ENCODE measurements at places on chromosomes 3 and 15.

- no peak for DNase-seq
Measured at GRCh38 chr3:115913069-115913686, 289.9 kb downstream of the GAP43 start.

GRCh38 chr3:184756151-184757021 lies 44.5 kb upstream of the MAGEF1 start:
- no peak for DNase-seq

DNA sequence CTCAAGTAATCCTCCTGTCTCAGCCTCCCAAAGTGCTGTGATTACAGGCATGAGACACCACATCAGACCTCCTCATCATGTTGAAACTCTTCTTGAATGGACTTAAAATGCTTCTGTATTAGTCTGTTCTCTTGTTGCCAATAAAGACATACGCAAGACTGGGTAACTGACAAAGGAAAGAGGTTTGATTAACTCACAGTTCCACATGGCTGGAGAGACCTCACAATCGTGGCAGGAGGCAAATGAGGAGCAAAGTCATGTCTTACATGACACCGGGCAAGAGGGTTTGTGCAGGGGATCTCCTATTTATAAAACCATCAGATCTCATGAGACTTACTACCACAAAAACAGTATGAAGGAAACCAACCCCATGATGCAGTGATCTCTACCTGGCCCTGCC lies 113.5 kb downstream of the CNTN4 start:
- DNase-seq, result no peak

- no peak for DNase-seq
Measured at GRCh38 chr3:141926929-141927328, 50.5 kb downstream of the ATP1B3 start.

- DNase-seq, result no peak
Measured at GRCh38 chr15:22872936-22873701, 34.7 kb downstream of the NIPA2 start.

- peak; percentile 33 for DNase-seq
Measured at GRCh38 chr3:11465744-11466616, 177.7 kb downstream of the VGLL4 start.

GRCh38 chr3:143991713-143992112 lies 20.1 kb downstream of the DIPK2A start:
- no peak for DNase-seq

- DNase-seq, result no peak
Measured at GRCh38 chr3:58236527-58237237, 910 bp upstream of the ABHD6 start.

- no peak for DNase-seq
Measured at GRCh38 chr3:38538773-38539353, 42.7 kb downstream of the EXOG start.

DNA sequence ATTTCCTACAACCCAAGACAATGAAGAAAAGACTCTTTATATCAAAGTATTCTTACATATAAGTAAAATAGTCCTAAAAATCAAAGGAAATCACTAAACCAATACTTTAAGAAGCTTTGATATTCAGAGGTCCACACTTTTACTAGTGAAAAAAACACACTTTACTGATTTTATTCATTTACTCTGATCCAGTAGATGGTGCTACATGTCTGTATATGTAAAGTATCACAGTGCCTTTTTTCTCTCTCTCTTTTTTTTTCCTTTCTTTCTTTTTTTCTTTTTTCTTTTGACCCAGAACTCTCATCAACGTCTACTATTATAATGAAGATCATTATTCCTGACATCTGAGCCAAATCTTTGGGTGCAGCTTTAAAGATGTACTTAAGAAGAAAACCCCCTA lies 10.8 kb upstream of the CCDC39 start:
- DNase-seq, result no peak

DNA sequence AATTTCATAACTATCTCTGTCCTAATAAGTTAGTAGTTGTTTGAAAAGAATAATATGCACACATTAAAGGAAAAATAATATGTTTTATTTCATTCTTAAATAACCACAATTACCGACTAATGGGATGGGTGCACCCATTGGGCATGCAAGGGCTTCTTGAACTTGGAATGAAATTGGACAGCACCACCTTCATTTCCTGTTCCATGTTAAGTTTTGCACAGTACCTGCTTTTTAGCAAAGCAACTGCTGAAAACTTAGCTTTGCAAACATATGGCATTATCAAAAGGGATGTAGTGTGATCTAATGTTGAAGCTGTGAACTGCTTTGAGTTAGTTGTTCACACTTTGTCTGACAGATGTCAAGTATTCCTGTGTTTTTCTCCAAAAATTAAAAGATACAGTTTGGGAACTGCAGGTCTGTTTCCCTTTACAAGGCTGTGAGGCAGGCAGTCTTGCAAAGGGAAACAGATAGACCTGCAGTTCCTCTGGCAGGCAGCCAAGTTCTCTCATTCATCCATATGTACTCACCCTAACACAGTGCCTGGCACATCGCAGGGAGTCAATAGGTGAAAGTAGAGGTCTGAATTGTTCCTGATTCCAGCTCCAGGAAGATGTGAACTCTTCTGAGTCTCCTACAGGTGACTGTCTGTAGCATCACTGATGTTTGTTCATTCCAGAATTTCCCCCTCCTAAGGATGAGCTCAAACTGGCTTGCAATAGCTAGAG lies 64.3 kb upstream of the GOLGA8B start:
- DNase-seq, result no peak

DNA sequence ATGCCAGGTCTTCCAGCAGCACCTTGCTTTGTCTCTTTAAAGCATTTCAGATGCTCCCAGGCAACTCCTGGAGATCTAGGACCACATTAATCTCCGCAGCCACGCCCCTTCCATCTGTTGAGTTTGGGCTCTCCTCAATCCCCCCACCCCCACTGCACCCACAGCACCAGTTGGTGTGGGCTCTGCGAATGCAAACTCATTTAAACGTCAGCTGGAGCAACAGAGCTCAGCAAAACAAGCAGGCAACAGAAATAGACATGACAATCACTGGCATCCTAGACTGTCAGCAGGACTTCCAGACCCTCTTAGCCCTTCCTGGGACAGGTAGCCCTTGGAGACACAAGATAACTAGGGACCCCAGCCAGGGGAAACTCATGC lies 106.9 kb downstream of the LSM3 start:
- DNase-seq, result no peak

DNA sequence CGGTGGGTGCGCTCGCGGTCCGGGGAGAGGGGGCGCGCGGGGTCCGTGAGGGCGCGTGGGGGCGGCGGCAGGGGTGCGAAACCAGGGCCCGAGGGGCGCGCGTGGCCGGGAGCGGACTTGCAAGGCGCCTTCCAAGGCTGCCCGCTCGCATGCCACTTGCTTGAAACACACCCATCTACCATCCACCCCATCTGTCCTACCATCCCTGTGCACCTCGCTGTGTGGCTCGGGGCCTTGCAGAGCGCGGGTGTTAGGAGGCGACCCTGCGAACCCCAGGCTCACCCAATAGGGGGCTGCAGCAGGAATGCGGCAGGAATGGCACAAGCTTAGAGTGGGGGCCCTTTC lies 240 bp downstream of the CFAP100 start:
- DNase-seq, result no peak

DNA sequence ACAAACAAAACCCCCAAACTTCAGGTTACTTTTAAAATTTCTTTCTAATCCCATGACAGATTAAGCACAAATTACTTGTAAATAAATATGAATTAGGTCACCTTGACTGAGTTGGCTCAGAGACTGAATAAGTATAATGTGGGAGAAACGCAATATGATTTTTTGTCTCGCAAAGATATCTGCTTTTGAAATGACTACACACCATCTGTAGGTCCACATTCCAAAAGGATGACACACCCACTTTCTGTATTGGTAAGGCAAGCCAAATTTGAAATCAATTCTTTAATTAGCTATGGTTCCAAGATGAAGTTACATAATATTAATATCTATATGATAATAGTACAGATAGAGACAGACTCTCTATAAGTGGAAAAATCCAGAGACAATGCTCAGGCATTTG lies 66.9 kb upstream of the CSPG5 start:
- no peak for DNase-seq

DNA sequence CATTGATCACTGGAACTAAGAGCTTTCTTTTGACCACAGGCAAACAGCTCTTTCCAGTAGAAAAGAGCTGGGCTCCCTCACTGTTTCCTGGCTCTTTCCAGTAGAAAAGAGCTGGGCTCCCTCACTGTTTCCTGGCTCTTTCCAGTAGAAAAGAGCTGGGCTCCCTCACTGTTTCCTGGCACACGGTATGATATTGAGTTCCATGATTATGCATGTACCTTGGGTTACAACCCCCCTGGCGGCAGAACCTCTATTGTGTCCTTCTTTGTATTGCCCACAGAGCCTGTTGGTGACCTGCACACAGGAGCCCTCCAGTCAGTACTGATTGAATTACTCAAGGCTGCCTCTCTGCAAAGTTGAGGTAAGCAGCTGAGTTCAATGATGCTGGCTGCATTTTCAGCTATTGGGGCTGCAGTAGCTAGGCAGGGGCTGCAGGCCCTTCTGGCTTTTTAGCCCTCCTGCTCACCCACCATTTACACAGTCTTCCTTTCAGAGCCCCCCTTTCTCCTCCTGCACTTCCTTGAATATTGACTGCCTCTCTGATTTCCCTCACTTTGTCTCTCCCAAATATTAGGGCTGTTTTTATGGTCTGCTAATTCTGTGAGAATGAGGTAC lies 10.2 kb downstream of the ACKR2 start:
- no peak for DNase-seq

- no peak for DNase-seq
Measured at GRCh38 chr3:197682713-197683112, 54.0 kb downstream of the RUBCN start.

GRCh38 chr15:63559753-63560152 lies 37.4 kb upstream of the FBXL22 start:
- no peak for DNase-seq

GRCh38 chr3:22779737-22780136 lies 423.4 kb upstream of the UBE2E2 start:
- DNase-seq, result no peak

- no peak for DNase-seq
Measured at GRCh38 chr15:80445300-80446041, 41.3 kb downstream of the ARNT2 start.

- DNase-seq, result no peak
Measured at GRCh38 chr3:35966629-35967464, 327.5 kb downstream of the ARPP21 start.

DNA sequence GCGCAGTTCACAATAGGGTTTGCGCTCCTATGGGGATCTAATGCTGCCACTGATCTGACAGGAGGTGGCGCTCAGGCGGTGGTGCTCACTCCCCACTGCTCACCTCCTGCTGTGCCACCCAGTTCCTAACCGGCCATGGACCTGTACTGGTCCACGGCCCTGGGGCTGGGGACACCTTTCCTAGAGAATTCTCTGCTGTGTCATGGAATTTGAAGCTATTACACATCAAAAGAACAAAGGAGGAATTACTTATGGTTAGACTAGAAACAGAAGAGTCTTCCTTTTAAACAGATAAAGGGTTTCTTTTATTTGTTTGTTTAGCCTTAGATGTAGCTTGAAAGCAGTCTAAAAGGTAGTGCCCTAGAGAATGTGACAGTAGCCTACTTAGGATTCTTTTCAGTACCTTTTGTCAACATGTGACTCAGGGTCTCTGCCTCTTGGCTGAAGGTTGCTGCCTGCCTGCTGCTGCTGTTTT lies 50.3 kb downstream of the PAK2 start:
- DNase-seq, result no peak

- no peak for DNase-seq
Measured at GRCh38 chr3:11307830-11308432, 35.7 kb downstream of the ATG7 start.

GRCh38 chr3:13391308-13391707 lies 28.8 kb downstream of the NUP210 start:
- DNase-seq, result no peak

DNA sequence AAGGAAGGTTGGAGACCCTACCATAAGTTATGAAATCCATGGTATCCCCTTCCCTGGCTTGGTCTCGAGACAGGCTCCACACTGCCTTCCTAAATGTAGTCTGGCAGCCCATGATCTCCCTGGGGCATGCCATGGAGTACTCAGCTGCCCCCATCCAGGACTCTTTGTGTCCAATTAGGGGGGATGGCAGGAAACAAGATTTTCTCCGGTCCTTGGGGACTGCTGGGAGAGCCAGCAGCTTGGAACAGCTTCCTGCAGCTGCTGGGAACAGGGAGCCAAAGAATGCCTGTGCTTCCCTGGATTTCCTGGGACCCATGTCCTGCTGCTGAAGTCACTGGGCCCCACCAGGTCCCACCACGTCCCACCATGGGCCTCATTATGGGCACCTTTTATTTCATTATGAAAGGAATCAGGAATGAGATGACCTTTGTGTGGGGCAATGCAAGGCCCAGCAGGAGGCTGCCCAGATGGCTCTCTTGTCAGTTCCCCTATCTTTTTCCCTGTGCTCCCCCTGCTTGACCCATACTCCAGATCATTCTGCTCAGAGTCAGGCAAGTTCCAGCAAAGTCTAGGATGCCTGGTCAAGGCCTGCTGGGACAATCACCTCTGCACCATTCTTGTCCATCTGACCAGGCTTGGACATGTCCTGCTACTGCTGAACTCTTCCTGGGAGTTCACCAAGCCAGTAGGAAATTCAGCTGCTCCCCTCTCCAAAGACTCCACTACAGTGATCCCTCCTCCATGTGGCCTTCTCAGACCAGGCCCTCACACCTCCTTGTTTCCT lies 15.0 kb upstream of the DAG1 start:
- no peak for DNase-seq

DNA sequence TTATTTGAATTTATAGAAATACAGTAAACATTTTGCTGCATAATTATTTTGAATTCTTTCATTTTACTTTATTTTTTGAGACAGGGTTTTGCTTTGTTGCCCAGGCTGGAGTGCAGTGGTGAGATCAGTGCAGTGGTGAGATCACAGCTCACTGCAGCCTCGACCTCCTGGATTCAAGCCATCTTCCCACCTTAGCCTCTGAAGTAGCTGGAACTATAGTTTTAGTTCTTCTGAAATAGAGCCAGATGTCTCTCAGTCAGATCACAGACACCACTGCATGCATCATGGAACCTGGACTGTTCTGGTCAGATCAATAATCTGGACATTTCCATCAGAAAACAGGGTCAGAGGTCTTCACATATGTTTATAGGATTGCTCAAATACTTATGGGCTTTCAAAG lies 7.9 kb downstream of the RPLP1 start:
- DNase-seq, result no peak

- DNase-seq, result peak; percentile 67
Measured at GRCh38 chr3:4996771-4997291, 17.6 kb downstream of the BHLHE40 start.

DNA sequence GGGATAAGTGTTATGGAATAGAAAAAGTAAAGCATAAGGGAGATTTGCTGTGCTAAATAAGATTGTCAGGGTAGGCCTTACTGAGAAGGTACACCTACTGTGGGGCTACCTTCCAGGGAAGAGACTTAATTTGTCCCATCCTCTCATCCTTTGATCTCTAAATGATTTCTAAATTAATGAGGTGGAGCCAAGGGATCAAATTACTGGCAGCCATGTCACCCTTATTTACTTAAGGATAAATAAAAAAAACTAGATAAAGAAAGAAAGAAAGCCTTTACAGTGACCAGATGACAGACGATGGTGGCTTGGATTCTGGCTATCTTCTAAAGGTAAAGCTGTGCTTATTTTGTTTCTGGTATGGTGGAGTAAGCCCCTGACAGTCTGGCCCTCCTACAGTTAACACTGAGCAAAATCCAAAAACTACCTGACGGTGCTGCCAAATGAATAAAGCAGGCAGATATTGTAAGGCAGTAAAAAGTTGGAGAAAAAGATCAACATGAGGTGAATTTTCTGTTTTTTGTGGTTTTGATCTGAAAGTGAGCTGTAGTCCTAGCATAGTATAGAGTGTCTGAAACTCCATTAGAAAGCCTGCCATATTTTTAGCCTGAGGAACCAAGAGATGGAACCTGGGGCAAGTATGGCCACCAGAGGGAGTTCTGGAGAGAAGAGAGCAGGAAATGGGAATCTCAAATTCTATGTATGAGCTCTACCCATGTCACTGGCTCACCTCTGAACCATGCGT lies 285.1 kb upstream of the MANF start:
- peak; percentile 24 for DNase-seq

Data from large intestine (tissue), 12 donors.